ENCODE measurements at places on chromosomes 5 and 9. TPM values are rescaled to one million over a fixed set of nuclear protein-coding genes. Genes with fewer than 3 reads are reported as not detected.

The TICAM2 gene
- polyA plus RNA-seq, result 1.4 TPM

GRCh38 chr5:163826201-163826600 is 320.8 kb downstream of the MAT2B start:
- DNase-seq, result no peak
- H3K27ac ChIP-seq, result no peak overlapping the region
- no peaks in the 10 kb centered on the region for H3K4me1 ChIP-seq
- H3K4me3 ChIP-seq, result no peak overlapping the region
- no peaks in the 10 kb centered on the region for H3K27me3 ChIP-seq

DNA sequence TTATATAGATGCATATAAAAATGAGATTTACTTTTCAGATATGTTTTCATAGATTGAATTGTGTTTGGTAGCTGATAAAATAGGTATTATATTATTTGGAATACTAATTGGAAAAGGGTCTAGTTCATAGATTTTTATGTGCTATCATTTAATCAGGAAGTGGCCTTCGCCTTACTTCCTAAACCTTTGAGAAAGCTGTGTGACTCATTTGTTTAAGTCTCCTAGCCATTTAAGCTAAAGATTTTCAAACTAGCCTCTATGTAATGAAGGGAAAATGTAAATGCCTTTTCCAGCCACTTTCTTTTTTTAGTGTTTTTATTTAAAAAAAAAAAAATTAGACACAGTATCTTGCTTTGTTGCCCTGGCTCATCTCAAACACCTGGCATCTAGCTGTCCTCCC is 97.5 kb downstream of the DMXL1 start:
- H3K4me1 ChIP-seq, result no peaks in the 10 kb centered on the region
- H3K4me3 ChIP-seq, result no peak overlapping the region
- H3K27ac ChIP-seq, result no peak overlapping the region
- H3K36me3 ChIP-seq, result peaks cover 71% of the 10 kb centered on the region
- DNase-seq, result no peak

DNA sequence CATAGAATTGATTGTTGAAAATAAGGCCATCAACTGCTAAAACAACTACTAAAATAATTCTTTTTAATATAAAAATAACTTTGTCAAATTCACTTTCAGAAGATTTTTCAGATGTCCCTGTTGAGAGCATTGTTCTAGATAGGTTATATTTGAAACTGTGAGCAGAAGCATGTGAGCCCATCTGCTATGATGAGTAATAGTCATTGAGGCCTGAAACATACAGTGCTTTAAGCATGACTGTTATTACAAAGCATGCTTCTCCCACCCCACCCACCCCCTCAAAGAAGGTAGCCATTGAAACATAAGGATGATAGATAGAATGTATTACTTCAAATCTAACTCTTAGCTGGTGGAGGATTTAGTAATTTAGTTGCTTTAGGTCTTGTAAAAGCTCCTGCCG is 86.0 kb downstream of the UHRF2 start:
- H3K27ac ChIP-seq, result no peak overlapping the region
- no peaks in the 10 kb centered on the region for H3K27me3 ChIP-seq

All from heart left ventricle (tissue), 16 donors.